ENCODE measurements at places on chromosomes 7 and 10. TPM values are rescaled to one million over a fixed set of nuclear protein-coding genes. Genes with fewer than 3 reads are reported as not detected.

GRCh38 chr7:123748171-123748733 lies 551 bp downstream of the WASL start:
- peaks cover 15% of the 10 kb centered on the region for H3K36me3 ChIP-seq
- H3K4me3 ChIP-seq, result peak overlapping the region; percentile 97
- peaks cover 48% of the 10 kb centered on the region for H3K4me1 ChIP-seq

GRCh38 chr7:196778-197321 lies 4.5 kb downstream of the FAM20C start:
- DNase-seq, result no peak
- H3K27ac ChIP-seq, result no peak overlapping the region
- H3K27me3 ChIP-seq, result peaks cover 16% of the 10 kb centered on the region
- no peaks in the 10 kb centered on the region for H3K4me1 ChIP-seq

- peak; percentile 29 for DNase-seq
- H3K27ac ChIP-seq, result peak overlapping the region; percentile 72
- H3K4me1 ChIP-seq, result peaks cover 21% of the 10 kb centered on the region
- peaks cover 1% of the 10 kb centered on the region for H3K36me3 ChIP-seq
- peak overlapping the region; percentile 88 for H3K4me3 ChIP-seq
These were observed 563 bp upstream of the JMJD1C start for GRCh38 chr10:63466144-63466935.

DNA sequence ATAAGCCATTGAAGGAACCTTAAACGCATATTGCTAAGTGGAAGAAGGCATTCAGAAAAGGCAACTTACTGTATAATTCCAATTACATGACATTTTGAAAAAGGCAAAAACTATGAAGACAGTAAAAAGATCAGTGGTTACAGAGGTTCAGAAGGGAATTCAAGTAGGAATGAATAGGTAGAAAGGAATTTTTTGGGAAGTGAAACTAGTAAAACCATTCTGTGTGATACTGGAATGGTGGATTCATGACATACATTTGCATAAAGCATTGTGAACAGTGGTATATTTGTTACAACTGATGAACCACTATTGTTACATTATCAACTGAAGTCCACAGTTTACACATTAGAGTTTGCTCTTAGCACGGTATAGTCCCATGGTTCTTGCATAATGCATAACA lies 114.2 kb upstream of the GPR22 start:
- no peak for DNase-seq
- no peak overlapping the region for H3K4me3 ChIP-seq
- no peaks in the 10 kb centered on the region for H3K4me1 ChIP-seq
- peaks cover 22% of the 10 kb centered on the region for H3K36me3 ChIP-seq
- H3K27ac ChIP-seq, result no peak overlapping the region

GRCh38 chr10:117461766-117462423 lies 80.7 kb upstream of the EMX2 start:
- H3K27me3 ChIP-seq, result peaks cover 4% of the 10 kb centered on the region
- DNase-seq, result no peak
- H3K27ac ChIP-seq, result no peak overlapping the region
- H3K4me1 ChIP-seq, result no peaks in the 10 kb centered on the region
- H3K4me3 ChIP-seq, result no peak overlapping the region

GRCh38 chr7:37035631-37036030 lies 311.3 kb upstream of the AOAH start:
- peaks cover 52% of the 10 kb centered on the region for H3K36me3 ChIP-seq
- no peaks in the 10 kb centered on the region for H3K27me3 ChIP-seq
- H3K4me1 ChIP-seq, result peaks cover 28% of the 10 kb centered on the region
- H3K27ac ChIP-seq, result no peak overlapping the region

HELLS gene
- 99.7 TPM for total RNA-seq

- H3K27ac ChIP-seq, result no peak overlapping the region
- H3K4me1 ChIP-seq, result peaks cover 8% of the 10 kb centered on the region
- DNase-seq, result peak; percentile 61
- H3K4me3 ChIP-seq, result no peak overlapping the region
- H3K36me3 ChIP-seq, result no peaks in the 10 kb centered on the region
These were observed 79.0 kb upstream of the TMEM168 start for GRCh38 chr7:112869111-112869774.

DNA sequence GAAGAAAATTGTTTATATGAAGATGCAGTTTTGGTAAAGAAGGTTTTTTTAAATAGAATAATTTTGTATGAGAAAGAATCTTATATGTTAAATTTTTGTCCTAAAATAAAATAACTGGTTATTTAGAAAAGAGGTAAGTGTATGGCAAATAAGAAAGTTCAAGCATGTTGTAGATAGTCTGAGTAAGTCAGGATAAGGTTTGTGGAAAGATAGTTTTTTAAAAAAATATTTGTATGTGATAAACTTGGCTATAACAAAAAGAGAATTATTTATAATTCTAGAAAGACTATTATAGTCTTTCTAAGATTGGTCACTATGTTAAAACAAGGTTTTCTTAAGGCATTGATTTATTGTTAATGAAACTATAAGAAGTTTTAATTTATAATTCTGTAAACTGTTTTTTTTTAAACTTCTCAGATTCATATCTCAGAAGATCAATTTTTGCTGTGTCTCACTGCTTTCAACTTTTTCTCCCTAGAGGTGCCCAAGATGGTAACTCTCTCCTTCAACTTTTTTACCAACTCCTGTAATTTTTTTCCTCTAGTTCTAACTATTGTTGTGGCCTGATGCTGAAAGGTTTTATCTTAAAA lies 698.6 kb downstream of the CCSER2 start:
- H3K27me3 ChIP-seq, result no peaks in the 10 kb centered on the region
- DNase-seq, result no peak
- no peak overlapping the region for H3K4me3 ChIP-seq
- no peaks in the 10 kb centered on the region for H3K4me1 ChIP-seq

DNA sequence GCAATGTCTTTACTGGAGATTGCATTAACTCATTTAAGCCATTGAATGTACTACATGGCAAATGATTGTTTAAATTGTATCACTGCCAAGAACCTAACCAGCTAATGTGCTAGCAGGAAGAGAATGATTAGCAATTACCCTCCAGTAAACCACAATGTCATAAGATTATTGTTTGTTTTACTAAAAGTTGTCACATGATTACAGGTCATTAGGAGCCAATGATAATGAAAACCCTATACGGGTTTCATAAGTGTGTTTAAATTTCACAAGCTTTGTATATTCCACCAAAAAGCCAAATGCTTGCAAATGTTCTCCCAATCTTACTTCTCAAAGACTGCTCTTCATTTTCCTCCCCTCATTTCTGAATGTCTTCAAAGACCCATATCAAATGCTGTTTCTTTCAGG lies 76.5 kb upstream of the PPP1R3C start:
- no peak overlapping the region for H3K4me3 ChIP-seq
- no peaks in the 10 kb centered on the region for H3K36me3 ChIP-seq
- no peak for DNase-seq
- no peaks in the 10 kb centered on the region for H3K4me1 ChIP-seq

DNA sequence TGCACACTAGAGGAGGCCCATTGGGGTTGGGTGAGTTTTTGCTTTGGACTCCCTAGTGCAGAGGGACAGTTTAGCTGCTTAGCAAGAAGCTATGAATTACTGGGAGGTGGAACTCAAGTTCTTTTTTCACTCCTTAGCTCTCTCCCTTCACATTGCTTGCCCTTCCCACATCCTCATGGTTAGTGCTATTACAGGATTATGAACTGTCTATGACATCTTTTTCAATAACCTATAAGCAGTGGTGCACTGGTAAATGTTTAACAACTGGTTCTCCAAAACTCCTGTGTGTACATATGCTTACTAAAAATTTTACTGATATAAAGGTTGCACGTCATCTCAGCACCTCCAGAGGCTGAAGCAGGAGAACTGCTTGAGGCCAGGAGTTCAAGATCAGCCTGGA lies 6.2 kb downstream of the SSMEM1 start:
- no peaks in the 10 kb centered on the region for H3K27me3 ChIP-seq
- no peaks in the 10 kb centered on the region for H3K36me3 ChIP-seq
- H3K4me3 ChIP-seq, result no peak overlapping the region
- H3K27ac ChIP-seq, result no peak overlapping the region

HOXA1 gene
- 0.22 TPM for total RNA-seq

LRRTM3 gene
- total RNA-seq, result not detected

DNA sequence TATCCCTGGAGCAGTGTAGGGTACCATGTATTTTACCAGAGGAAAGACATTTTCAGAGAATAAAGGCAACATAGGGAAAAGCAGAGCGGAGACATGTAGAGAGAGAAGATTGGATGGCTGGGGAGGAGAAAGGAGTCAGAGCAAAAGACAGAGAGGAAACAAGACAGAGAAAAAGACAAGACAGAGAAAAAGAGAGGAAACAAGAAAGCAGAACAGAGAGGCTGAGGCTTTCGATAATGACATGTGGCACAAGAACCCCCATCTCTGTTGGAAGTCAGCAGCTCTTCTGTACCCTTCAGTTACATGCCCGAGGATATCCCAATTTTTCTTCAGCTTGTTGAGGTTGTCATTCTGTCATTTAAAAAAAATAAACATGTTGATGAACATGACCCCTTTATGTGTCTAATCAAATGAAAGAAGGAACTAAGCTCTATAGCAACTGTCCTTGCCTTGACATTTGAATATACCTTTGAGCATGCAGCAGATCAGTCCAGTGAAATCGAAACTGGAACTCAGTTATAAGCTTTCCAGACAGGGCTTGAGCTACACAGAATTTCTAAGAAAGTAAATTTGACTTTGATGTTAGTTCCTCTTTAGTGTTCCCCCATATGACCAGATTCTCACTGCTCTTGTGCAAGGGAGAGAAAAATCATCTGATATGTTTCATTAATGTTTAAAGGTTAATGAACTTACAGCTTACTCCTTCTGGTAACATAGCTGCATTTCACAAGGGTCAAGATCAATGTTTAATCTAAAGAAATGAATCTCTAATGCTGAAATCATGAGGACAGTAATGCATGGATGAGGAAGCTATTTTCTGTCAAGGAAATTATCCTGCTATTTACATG lies 75.1 kb upstream of the SP4 start:
- H3K4me1 ChIP-seq, result peaks cover 64% of the 10 kb centered on the region
- no peaks in the 10 kb centered on the region for H3K27me3 ChIP-seq
- peak overlapping the region; percentile 96 for H3K27ac ChIP-seq

RARRES2 gene
- not detected for total RNA-seq

GRCh38 chr7:42348071-42348470 lies 111.1 kb upstream of the GLI3 start:
- H3K27ac ChIP-seq, result no peak overlapping the region
- H3K27me3 ChIP-seq, result no peaks in the 10 kb centered on the region

RNF148 gene
- total RNA-seq, result not detected

DNA sequence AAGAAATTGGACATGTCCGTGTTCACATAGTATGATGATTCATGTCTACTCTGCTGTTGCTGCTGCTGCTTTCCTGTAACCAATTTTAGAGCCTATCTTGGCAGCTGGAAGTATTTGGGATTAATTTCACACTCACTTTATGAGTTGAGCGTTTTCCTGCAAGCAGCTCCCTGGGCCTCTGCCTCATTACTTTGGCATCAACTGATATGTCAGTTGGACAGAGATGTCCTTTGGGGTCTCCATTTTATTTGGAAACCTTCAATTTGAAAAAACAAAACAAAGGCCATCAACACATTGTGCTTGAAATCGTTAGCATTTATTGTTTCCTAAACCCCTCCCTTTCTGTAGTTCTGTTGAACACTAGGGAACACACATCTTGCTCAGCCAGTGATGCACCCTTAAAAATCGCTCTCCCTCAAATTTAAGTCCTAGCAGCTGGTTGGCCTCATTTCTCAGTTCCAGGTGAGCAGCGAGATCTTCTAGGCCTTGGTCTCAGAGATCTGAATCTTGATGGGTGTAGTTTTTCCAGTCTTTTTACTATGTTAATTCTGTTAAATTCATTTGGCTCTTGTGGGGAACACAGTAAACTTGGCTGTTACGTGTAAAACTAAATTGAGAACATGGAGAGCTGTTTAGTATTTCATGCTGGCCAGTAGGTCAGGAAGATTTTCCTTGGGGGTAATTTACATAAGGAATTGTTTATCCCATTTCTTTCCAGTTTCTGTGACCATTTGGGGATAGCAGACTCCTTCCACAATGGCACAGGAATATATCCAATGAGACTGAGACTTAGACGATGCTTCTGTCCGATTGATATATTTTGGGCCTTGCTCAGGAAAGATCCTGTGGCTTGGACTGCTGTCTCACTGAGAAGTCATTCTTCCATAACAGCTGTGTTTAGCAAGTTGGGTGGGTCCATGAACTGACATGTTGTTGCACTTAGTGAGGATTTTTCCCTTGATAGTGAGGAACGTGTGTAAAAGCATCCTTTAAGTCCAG lies 371.6 kb downstream of the BBS9 start:
- no peaks in the 10 kb centered on the region for H3K27me3 ChIP-seq
- no peak overlapping the region for H3K4me3 ChIP-seq
- no peaks in the 10 kb centered on the region for H3K36me3 ChIP-seq

- H3K27me3 ChIP-seq, result no peaks in the 10 kb centered on the region
- H3K27ac ChIP-seq, result peak overlapping the region; percentile 88
- H3K4me1 ChIP-seq, result peaks cover 96% of the 10 kb centered on the region
- H3K4me3 ChIP-seq, result peak overlapping the region; percentile 55
- DNase-seq, result no peak
These were observed 58.3 kb downstream of the PIP4K2A start for GRCh38 chr10:22656036-22656435.

- H3K4me3 ChIP-seq, result no peak overlapping the region
- H3K36me3 ChIP-seq, result no peaks in the 10 kb centered on the region
- no peaks in the 10 kb centered on the region for H3K27me3 ChIP-seq
- H3K27ac ChIP-seq, result no peak overlapping the region
- DNase-seq, result no peak
These were observed 102.1 kb upstream of the ABCB5 start for GRCh38 chr7:20513341-20513740.

NKX1-2 gene
- total RNA-seq, result not detected

GRCh38 chr7:81469869-81470723 lies 299.8 kb downstream of the HGF start:
- no peaks in the 10 kb centered on the region for H3K27me3 ChIP-seq
- H3K36me3 ChIP-seq, result no peaks in the 10 kb centered on the region
- no peaks in the 10 kb centered on the region for H3K4me1 ChIP-seq
- DNase-seq, result peak; percentile 34
- H3K27ac ChIP-seq, result no peak overlapping the region
